ENCODE measurements at places on chromosomes 11 and 22.

DNA sequence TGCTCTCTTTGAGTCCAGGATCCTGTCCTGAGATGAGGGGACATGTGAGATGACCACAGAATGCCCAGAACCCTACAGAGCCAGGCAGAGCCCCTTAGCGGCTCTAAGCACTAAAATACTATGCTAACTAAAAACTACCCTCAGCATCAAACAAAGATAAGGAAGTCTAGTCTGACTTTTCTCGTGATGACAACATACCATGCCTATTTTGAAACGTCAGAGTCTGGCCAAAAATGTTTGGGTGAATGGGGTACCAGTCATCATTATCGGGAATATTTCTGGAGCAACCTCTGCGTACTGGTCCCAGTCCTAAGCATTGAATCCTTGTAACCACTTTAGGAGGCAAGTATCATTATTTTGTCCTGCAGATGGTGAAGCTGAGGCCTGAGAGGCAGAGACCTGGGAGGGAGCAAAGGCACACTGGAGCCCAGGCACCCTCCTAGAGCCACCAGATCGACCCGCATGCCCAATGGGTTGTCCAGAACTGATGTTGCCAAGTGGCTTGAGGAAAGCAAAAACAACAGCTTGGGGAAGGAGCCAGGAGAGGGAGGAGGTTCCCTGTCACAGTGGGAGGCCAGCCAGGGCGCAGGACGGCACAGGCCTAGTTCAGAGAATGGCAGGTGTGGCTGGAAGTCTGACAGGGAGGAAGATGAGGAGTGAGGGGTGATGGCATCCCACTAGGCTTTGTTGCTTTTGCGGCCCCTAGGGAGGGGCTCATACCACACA, 7.2 kb upstream of the OSM start:
- DNase-seq: peak; percentile 74

DNA sequence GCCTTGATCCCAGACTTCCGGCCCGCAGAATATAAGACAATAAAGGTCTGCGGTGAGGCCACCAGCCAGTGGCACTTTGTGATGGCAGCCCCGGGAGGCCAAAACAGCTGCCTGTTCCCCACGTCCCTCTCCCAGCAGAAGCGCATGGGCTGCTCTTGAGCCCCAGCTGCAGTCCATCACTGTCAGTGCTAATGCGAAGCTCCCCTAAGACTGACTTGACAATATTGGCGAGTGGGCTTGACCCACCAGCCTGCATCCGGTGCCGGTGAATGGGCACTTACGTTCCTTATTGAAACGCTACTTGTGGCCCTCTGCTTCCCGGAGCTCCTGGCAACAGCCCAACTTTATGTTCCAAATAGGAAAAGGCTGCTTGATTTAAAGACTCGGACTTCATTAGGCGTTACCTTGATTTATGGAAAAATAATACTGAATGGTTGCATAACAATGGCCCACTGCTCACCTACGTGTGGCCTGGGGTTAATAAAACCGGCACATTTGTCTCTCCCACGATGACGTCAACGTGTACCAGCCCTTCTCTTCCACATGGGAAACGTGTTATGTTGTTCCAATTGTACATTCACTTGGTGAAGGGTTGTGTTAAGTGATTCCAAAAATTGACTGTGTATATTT, 93.4 kb upstream of the SEPTIN5 start:
- no peak for DNase-seq

- no peak for DNase-seq
Observed at GRCh38 chr22:44289414-44290171, 23.2 kb downstream of the SHISAL1 start.

- peak; percentile 18 for DNase-seq
Observed at GRCh38 chr11:82815406-82815805, 81.7 kb upstream of the FAM181B start.

DNA sequence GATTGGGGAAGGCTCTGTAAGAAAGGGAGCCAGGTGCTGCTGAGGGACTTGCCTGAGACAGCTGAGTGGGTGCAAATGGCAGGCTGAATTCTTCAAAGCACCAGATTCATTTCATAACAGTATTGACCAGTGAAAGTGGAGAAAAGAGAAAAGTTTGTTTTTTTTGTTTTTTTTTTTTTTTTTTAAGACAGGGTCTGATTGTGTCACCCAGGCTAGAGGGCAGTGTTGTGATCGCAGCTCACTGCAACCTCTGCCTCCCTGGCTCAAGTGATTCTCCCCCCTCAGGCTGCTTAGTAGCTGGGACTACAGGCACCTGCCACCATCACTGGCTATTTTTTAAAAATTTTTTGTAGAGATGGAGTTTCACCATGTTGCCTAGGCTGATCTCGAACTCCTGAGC, 494.0 kb downstream of the MIAT start:
- DNase-seq: peak; percentile 20

DNA sequence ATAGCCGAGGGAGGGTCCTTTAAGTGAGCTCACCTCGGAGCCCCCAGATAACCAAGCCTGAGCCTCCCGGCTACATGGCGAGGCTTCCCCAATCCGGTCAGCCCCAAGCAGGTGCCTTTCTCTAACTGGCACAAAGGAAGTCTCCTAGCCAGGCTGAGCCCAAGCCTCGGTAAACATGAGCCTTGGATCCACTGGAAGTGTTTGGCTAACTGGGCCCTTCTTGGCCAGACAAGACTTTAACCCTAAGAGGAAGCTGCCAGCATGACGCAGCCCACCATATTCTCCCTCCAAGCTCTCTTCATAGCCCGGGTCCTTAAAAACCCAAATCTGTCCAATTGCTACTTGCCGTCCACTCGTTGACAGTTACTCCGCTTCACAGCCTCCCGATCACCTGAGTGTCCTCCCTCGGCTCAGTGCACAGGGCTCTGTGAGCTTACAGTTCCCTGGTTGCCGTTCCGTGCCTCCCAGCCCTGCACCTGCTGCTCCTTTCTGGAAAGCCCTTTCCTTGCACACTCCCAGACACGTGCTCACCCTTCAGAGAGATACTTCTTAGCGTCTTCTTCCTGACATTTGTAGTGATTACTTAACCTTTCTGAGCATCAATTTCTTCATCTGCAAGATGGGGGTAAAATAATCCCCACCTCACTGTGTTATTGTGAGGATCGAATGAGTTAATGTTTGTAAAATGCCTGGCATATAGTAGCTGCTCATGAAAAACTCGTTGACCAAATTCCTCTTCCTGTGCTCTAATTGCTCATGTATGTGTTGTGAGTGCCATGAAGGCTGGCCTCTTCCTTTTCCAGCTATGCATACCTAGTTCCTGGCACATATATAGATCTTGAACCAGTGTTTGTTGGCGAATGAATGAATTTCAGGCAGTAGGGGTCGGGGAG, 25.6 kb downstream of the TXN2 start:
- DNase-seq: no peak

DNA sequence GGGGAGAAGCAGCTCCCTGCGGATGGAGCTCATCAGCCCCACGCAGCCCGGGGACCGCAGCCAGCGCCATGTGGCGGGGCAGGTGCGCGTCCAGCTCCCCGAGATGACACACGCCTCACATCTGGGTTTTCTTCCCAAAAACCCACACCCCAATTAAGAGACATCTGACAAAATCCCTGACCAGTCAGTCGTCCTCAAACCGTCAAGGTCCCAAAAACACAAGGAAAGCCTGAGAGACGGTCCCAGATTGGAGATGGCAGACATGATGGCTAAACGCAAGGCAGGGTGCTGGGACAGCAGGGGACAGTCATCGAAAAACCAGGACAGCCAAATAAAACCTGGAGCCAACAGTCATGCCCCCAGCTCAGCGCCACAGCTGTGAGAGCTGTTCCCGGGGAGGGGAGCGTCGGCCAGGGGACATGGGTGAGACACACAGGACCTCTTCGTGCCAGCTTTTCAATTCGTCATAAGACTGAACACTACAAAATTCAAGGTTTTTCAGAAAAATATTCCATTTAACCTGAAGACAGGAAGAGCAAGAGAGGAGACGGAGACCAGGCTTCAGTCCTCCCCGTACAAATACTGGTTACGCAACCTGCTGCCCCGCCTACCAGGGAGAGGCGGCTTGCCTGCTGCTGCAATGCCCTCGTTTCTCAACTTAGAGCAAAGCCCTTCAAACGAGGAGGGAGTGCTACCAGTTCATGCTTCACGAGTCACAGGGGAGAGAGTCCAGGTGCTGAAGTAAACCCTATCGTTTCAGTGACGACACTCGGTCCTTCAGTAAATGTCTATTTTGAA, 10.5 kb downstream of the TOLLIP start:
- DNase-seq: peak; percentile 89

DNA sequence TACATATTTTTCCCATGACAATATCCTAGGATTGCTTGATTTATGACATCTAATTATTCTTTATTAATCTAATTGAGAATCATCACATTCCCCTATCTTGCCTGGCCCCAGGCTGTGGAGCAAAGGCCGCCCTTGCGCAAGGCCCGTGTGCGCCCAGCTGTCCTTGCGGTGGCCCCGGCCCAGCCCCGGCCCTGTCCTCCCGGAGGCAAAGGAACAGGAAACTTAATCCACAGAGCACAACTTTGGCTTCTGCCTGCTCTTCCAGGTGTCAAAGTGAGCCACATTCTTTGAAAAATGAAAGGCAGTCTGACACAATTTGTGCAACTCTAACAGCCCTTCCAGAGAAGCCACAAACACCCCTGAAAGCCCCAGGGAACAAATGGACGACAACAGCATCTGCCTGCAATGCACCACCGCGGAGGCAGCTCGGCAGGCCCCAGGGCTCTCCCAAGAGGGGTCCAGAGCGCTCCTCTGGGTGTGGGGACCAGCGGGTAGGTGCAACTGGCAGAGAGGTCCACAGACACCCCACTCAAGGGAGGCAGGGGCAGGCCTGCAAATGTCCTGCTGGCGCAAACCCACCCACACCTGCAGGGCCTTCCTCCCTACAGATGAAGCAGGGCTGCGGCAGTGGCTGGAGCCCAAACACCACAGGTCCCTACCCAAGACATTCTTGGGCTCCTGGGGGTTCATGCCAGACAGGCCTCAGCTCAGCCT, 30.3 kb downstream of the GNB1L start:
- peak; percentile 22 for DNase-seq

- no peak for DNase-seq
Observed at GRCh38 chr11:13717331-13717730, 48.9 kb downstream of the FAR1 start.
